ENCODE measurements at places on chromosomes 7 and 10.

DNA sequence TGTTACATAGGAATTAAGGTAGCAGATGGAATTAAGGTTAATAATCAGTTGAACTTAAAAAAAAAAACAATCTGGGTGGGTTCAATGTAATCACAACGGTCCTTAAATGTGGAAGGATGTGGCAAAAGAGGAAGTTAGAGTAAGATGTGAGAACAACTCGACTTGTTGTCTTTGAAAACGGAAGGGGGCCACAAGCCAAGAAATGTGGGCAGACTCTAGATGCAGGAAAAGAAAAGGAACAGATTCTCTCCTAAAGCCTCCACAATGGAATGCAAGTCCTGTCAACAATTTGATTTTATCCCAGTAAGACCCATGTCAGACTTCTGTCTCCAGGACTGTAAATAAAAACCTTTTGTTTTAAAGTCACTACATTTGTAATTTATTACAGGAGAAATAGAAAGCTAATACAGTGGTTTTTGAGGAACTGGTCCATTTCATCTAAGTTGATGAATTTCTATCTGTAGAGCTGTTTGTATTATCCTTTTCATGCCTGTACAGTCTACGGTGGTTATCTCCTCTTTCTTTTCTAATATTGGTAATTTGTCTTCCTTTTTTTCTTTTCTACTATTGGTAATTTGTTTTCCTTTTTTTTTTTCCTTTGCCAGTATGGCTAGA lies 8.6 kb downstream of the MCMBP start:
- no peak for DNase-seq

DNA sequence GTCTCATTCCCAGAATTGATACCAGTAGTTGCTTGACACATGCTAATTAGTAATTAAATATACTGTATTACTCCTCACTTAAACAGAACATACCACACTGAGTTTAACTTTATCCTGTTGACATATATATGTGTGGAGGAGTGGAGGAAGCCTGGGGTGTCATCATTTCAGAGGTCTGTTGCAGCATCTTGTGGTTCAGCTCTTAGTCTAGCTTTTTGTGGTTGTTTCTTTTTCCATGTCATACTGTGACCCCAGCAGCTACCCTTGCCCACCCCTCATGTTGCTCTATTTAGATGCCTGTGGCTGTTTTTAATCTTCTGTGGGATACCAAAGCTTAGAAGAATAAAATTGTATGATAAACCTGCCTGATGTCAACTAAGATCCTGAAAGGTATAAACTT lies 875.4 kb downstream of the LRMDA start:
- peak; percentile 53 for DNase-seq

GRCh38 chr7:71752171-71752935 lies 620.4 kb downstream of the GALNT17 start:
- peak; percentile 22 for DNase-seq

- DNase-seq: peak; percentile 11
Observed at GRCh38 chr7:140877249-140877524, 47.5 kb downstream of the BRAF start.

- DNase-seq: peak; percentile 98
Observed at GRCh38 chr7:138459413-138460175, 465 bp upstream of the TRIM24 start.

DNA sequence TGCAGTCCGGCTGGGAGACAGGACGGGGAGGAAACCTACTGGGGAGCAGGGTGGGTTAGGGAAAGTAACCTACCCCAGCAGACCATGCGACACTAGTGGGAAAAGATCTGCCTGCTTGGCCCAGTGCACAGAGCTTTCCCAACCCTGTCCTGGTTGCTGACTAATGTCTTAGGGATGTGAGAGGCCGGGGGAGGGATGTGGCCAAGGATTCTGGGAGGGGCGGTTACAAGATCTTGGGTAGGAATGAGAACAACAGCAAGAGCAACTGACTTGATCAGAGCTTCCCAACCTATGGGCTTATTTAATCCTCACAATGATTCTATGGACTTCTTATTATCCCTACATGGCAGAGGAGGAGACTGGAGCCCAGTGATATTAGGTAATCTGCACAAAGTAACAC lies 24.0 kb upstream of the EIF5AL1 start:
- peak; percentile 94 for DNase-seq

DNA sequence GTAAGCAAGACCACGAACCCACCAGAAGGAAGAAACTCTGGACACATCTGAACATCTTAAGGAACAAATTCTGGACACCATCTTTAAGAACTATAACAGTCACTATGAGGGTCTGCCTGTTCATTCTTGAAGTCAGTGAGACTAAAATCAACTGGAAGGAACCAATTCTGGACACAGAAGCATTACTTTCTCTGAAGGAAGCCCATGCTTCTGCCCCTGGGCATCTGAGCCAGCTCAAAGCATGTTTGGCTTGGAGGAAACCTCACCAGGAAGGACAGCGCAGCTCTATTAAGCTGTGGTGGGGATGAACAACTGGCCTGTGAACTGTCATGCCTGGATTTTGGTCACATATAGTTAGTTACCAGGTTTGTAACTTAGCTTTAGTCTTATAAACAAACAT lies 132.4 kb upstream of the GDF10 start:
- no peak for DNase-seq

- DNase-seq: no peak
Observed at GRCh38 chr10:88756660-88757059, 3.2 kb upstream of the LIPN start.

DNA sequence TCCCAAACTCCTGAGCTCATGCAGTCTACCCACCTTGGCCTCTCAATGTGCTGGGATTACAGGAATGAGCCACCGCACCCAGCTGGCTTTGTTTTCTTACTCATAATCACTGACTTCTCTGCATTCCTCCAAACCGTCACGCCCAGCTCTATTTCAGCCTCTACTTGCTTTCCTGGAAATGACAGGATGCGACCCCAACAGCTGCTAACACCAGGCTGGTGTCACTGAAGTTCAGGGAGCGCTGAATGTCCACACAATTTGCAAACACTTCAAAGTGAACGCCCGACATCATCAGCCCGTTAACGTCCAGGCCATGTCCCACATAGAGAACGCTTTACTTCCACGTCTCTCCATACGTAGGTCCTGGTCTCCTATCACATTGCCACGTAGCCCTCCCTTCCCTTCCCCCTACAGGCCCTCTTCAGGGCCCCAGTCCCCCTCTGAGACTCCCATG lies 12.8 kb upstream of the PROSER2 start:
- peak; percentile 58 for DNase-seq

DNA sequence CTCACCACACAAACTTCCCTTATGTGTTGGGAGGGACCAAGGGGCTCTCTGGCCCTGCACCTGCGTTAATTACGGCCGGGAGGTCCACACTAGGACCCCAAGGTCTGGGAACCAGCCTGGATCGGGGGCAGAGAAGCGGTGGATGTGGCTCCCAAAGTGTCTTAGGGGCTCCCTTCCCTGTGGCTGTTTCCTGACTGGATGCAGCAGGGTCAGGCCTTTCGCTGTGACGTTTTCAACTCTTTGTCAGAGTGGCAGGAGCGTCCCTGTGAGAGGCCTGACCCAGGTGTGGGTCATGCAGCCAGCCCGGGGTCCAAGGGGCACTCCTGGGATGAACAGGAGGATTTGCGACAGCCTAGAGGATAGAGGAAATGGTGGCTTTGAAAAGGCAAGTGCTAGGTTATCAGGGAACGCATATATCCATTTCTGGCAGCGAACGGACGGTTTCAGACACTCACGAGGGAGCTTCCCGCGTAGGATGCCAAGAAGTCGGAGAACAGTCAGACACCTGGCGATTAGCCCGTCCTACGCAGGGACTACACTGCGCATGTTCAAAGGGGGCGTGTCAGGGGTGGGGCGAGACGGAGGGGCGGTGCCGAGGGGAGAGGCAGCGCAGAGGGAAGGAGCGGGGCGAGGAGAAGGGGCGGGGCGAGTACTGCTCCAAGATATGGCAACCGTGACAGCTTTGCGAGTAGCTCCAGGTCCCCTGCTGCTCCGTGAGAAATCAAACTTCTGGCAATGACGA lies 46.2 kb upstream of the ZNF716 start:
- DNase-seq: no peak

DNA sequence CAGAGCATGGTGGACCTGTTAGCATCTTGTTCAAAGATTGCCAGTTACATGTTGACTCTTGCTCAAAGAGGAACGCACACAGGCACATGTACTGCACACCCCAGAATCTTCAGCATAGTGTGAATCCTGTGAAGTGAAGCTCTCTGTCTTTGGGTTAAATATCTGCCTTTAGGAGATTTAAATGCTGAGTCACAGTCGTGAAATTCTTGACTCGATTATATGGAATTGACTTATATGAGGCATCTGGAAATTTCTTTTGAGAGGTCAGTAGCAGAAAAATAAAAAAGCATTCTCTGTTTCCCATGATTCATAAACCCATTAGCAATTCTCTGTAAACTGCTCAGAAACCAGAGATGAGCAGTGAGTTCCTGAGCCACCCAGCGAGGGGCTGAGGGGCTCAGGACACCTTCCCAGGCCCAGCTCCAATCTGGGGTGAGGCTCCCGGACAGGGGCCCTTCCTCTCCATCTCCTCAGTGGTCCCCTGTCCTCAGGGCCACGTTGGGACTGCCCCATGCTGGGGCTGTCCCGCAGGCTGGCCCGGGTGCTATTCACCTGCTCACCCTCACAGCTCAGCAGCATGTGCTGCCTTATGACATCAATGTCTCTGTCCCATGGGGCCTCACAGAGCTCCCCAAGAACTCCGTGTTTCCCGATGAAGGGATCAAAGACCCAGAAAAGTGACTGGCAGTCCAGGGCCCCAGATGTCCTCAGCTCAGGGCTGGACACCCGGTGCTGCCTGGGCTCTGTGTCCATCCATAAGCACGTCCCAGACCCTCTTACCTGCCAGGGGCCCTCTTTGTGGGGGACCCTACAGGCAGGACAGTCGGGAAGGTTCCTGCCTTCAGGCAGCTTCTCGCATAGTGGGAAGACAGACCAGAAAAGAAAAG lies 50.0 kb upstream of the INSIG1 start:
- DNase-seq: no peak

DNA sequence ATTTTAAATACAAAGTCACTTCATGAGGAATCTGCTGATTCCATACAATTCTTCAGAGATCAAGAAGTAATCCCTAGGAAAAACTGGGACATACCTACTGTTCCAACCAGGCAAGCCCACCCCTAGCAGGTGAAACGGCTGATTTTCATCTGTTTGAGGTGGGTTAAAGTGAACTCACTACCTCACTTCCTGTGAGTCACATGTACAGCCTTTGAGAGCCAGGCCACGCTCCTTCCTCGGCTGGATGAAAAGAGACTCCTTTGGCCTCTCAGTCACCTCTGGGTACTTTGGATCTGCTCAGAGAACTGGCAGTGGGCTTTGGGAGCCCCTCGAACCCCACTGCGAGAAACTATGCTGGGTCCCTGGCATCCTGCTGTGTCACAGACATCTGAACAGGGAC lies 68.2 kb downstream of the CHST15 start:
- no peak for DNase-seq

DNA sequence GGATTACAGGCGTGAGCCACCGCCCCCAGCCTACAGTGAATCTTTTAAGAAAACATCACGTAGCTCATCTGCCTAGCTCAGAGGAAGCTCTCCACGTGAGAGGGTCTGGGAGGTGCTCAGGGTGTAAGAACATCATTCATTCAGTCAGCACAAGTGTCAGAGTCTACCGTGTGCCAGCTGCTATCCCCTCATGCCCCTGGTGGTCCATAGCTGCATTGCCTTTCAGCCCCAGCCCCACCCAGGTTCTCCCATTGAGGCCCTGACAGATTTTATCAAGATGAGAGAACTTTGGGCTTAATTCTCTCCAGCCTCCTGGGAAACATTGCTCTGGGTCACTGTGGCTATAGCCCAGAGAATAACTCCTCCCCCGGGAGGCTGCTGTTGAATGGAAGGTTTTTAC lies 45.1 kb downstream of the ZNF503 start:
- DNase-seq: no peak

DNA sequence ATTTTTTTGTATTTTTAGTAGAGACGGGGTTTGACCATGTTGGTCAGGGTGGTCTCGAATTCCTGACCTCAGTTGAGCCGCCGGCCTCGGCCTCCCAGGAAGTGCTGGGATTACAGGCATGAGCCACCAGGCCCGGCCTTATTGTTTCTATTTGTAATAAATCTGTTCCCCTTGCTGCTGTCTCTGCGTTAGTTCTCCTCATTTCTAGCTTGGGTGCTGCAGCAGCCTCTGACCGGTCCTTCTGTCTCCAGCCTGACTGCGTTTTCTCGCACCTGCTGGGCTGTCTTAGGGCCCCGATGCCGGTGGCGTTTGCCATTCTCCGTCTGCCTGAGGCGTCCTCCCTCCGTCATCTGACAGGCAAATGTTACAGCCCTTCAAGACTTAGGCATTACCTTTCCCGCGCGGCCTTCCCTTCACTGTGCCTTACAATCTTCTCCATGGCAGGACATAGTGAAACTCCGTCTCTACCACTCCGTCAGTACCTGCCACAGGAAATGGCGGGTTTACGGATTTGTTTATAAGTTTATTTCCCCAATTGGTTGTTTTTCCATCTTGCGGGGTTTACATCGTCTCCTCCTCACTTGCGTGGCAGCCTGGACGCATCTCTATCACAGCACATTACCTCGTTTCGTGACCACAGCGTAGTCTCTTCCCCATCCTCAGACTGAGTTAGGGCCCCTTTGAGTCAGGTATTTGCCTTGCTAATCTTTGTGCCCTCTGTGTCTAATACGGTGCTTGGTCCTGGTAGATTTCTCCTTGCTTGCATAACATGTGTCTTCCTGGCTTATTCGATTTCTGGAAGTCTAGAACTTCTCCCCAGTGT lies 2.3 kb upstream of the GIMAP8 start:
- no peak for DNase-seq

- DNase-seq: no peak
Observed at GRCh38 chr10:75477680-75478079, 46.3 kb downstream of the LRMDA start.

DNA sequence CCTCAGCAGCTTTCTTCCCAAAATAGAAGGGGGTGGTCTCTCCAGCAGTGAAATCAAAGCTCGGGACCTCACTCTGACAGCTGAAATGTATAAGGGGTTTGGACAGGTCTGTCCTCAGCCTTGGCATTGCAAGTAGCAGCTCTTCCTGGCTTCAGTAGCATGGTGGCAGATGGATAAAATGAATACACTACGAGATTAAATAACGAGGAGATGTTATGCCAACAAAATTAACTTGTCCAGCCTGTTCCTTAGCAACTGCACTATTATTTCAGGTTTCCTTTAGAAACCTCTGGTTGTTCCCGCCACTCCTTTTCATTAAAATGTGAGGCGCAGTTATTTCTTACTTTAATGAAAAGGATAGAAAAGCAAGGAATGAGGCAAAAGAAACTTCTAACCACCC lies 24.9 kb downstream of the PRLHR start:
- no peak for DNase-seq

GRCh38 chr7:20153567-20153966 lies 63.6 kb downstream of the MACC1 start:
- DNase-seq: no peak
